ENCODE measurements at places on chromosomes 3 and 15. TPM values are rescaled to one million over a fixed set of nuclear protein-coding genes. Genes with fewer than 3 reads are reported as not detected.

CCDC39 gene
- total RNA-seq, result not detected

CYP1A2 gene
- not detected for total RNA-seq

CCDC54 gene
- total RNA-seq, result not detected

BUB1B gene
- total RNA-seq, result 3.9 TPM

RETNLB gene
- not detected for total RNA-seq

SPINT1 gene
- 190 TPM for total RNA-seq

MUSTN1 gene
- 0.79 TPM for total RNA-seq

COLQ gene
- total RNA-seq, result 2.0 TPM

SLC4A7 gene
- 18.1 TPM for total RNA-seq

ZNF660 gene
- total RNA-seq, result 3.0 TPM

ABHD17C gene
- 5.7 TPM for total RNA-seq

FBXO40 gene
- not detected for total RNA-seq

STAC gene
- total RNA-seq, result 0.79 TPM

ZBED2 gene
- 95.4 TPM for total RNA-seq

SKIL gene
- 66.0 TPM for total RNA-seq

NR2E3 gene
- 1.6 TPM for total RNA-seq

PTX3 gene
- total RNA-seq, result 0.43 TPM

VILL gene
- 15.3 TPM for total RNA-seq

CFAP20DC gene
- total RNA-seq, result 2.0 TPM

TTC21A gene
- 7.5 TPM for total RNA-seq

SERPINI2 gene
- total RNA-seq, result not detected

LYZL4 gene
- 0.39 TPM for total RNA-seq

PARP15 gene
- total RNA-seq, result not detected

RHOV gene
- 0.33 TPM for total RNA-seq

GABRB3 gene
- total RNA-seq, result 3.5 TPM

GOLGA8O gene
- 0.43 TPM for total RNA-seq

FAM174B gene
- total RNA-seq, result 10.3 TPM

CILP gene
- under 0.01 TPM for total RNA-seq

GP9 gene
- not detected for total RNA-seq

WDR49 gene
- not detected for total RNA-seq

TRH gene
- not detected for total RNA-seq

CYP1A1 gene
- total RNA-seq, result not detected

SENP8 gene
- total RNA-seq, result 3.5 TPM

LRRC31 gene
- not detected for total RNA-seq

MITF gene
- total RNA-seq, result 0.39 TPM

LTK gene
- under 0.01 TPM for total RNA-seq

TGM4 gene
- 16.5 TPM for total RNA-seq

SPATA12 gene
- total RNA-seq, result not detected

ERICH6 gene
- 0.39 TPM for total RNA-seq

PIGX gene
- 27.2 TPM for total RNA-seq

RAD51 gene
- total RNA-seq, result 4.7 TPM

ARHGEF26 gene
- total RNA-seq, result 23.9 TPM
